Mesenchymal stem cell (in vitro differentiated cells and primary cell): ENCODE measurements at places on chromosomes 4 and X.
A peak's percentile ranks its signal among the peaks of the same experiment; 100 is the strongest.

DNA sequence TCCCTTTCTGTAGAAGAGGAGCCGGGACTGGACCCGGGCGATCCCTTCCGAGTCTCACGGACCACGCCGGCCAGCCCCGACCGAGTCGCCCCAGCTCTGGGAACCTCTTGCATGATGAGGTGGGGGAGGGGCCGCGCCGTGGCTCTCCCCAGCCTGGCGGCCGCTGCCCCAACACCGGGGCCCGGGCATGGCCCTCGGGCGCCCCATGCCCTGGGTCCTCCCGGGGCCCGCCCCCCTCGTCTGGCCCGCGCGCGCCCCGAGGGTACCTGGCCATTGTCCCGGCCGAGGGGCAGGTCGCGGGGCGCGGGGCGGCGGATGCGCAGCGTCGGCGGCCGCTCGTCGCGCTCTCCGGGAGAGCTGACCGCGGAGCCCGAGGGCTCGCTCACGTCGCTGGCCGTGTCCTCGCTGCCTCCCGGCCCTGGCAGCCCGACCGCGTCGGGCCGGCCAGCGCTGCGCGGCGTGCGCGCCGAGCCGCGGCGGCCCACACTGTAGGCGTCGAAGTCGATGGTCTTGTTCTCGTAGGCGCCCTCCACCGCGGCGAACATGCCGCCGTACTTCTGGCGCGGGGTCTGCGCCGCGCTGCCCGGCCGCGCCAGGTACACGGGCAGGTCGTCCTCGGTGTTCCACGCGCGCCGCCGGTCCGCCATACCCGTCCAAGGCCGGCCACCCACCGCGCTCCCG lies 423 bp downstream of the CRMP1 start:
- H3K4me1 ChIP-seq: peaks cover 26% of the 10 kb centered on the region
- no peaks in the 10 kb centered on the region for H3K36me3 ChIP-seq
- peaks cover 76% of the 10 kb centered on the region for H3K27me3 ChIP-seq
- H3K4me3 ChIP-seq: no peak overlapping the region
- no peak overlapping the region for H3K27ac ChIP-seq

DNA sequence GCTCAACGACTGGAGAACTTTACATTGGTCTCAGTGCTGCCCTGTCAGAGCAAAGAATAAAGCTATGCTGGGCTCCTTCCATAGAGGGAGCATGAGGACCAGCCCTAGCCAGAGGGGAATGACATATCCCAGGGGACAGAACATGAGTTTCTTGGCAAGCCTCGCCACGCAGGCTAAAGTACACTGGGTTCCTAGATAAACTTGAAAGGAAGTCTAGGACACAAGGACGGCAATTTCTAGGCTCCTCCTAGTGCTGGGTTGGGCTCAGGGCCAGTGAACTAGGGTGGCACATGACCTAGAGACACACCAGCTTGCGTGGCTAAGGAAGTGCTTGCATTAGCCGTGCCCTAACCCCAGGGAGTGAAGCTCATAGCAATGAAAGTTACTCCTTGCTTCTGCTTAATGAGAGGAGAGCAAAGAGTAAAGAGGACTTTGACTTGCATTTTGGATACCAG lies 141.0 kb downstream of the MAB21L2 start:
- H3K27me3 ChIP-seq: no peaks in the 10 kb centered on the region
- H3K4me1 ChIP-seq: no peaks in the 10 kb centered on the region
- no peak overlapping the region for H3K27ac ChIP-seq
- no peak overlapping the region for H3K4me3 ChIP-seq

- no peaks in the 10 kb centered on the region for H3K27me3 ChIP-seq
- peaks cover 2% of the 10 kb centered on the region for H3K4me1 ChIP-seq
- H3K36me3 ChIP-seq: peaks cover 16% of the 10 kb centered on the region
Measured at GRCh38 chrX:47235691-47236103, 2.9 kb downstream of the USP11 start.

DNA sequence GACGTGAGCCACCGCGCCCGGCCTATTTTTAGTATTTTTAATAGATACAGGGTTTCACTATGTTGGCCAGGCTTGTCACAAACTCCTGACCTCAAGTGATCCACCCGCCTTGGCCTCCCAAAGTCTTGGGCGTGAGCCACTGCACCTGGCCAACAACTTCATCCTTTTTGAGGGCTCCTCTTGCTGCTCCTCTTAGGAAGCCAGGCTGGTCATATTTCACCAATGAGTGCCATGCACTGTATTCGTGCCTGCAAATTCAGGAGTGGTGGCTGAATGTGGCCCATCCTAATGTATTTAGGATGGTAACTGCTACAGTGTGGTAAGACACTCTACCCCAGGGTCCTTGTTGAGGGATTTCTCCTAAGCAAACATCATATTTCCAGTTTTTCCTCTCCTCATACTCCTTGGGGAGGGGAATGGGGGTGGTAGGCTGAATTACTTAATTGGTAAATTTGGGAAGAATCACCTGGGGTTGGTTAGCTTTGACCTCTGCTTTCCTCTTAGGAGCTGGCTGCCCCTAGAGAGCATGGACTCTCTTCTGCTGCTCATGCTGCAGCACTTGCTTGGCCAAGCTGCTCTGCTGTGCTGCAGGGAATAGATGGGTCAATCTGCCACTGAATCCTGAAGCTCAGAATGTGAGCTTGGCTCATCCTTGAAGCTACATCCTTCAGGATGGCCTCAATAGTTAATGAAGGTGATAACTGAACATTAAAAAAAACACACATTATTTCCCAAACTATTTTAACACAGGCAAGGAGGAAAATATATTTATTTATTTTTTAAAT lies 167.4 kb downstream of the HS3ST1 start:
- no peaks in the 10 kb centered on the region for H3K4me1 ChIP-seq
- no peak overlapping the region for H3K27ac ChIP-seq

GRCh38 chr4:85953651-85954018 lies 406.2 kb downstream of the MAPK10 start:
- no peak overlapping the region for H3K4me3 ChIP-seq
- peaks cover 20% of the 10 kb centered on the region for H3K36me3 ChIP-seq
- H3K4me1 ChIP-seq: peaks cover 7% of the 10 kb centered on the region
- peak overlapping the region; percentile 32 for H3K27ac ChIP-seq
- peak; percentile 40 for DNase-seq

DNA sequence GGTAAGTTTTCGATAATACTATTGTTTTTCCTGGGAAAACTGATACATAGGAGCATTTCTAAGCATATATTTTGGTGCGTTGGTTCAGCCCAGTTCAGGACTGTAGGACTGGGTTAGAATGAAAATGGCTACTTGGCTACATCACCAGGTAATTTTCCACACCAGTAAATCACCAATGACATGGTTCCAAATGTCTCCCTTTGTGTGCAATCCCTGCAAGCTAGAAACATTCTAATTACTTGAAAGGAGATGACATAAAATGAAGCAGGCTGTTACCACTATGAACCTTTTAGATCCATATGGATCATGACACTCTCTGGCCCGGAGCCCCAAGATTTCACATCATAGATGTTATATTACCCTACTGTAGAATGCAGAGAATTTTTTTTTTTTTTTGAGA lies 577.4 kb upstream of the FTHL17 start:
- no peak for DNase-seq
- no peak overlapping the region for H3K27ac ChIP-seq
- H3K36me3 ChIP-seq: no peaks in the 10 kb centered on the region
- H3K4me3 ChIP-seq: no peak overlapping the region
